ENCODE measurements at places on chromosomes 7 and 10.

DNA sequence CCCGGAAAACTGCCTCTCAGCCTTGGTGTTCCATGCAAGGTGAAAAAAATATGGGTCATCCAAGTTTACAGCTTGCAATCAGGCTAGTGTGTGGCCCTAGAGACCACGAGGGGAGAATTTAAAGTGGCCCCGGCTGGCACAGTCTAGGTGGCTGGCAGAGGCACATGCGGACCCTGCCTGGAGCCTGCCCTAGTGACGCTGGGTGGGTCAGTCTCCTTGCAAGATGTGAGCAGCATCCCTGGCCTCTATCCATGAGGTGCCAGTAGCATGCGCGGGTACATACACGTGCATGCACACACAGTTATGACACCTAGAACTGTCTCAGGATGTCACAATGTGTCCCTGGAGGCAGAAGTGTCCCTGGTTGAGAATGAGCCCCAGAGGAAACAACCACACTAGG is 22.4 kb upstream of the ZNF716 start:
- no peak for DNase-seq

GRCh38 chr10:19449860-19450259 is 366.4 kb upstream of the PLXDC2 start:
- DNase-seq: no peak

- no peak for DNase-seq
Observed at GRCh38 chr10:24432478-24433416, 223.8 kb downstream of the KIAA1217 start.

GRCh38 chr10:109412353-109412752 is 511.0 kb downstream of the XPNPEP1 start:
- no peak for DNase-seq

- DNase-seq: no peak
Observed at GRCh38 chr10:101297901-101298486, 56.0 kb upstream of the BTRC start.

GRCh38 chr7:94577357-94577756 is 67.7 kb downstream of the CASD1 start:
- no peak for DNase-seq

DNA sequence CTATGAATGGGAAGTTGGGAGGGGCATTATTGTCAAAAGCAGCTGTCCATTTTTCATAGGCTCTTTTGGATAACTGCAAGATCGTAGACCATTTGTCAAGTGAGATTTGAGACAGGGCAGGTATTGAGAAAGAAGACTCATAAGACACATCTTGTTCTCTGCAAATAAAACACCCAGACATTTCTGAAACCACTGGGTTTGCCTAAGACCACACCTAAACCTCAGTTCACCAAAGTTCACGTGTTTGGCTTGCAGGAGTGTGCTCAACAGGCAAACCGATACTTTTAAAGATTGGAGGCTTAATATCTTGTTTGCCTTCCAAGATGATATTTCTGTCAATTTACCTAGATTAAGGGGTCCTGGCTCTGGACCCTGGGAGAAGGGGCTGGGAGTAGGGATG is 628.4 kb downstream of the CALN1 start:
- DNase-seq: no peak

DNA sequence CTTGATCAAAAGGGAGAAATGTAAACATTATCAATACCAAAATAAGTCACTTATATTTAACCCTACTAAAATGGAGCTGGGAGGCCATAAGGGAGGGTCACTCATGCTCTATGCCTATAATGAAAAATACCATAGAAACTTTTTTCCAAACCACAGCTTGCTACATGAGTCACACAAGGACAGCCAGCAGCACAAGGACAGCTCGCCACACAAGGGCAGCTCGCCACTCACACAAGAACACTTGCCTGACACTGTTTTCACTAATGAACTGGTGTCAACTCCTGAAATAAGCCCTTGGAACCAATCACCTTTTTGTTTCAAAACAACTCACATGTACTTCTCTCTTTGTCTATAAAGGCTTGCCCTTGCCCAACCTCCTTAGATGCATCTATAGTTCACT is 43.3 kb downstream of the FRMPD2 start:
- no peak for DNase-seq

GRCh38 chr7:105141068-105141467 is 127.1 kb downstream of the KMT2E start:
- no peak for DNase-seq

DNA sequence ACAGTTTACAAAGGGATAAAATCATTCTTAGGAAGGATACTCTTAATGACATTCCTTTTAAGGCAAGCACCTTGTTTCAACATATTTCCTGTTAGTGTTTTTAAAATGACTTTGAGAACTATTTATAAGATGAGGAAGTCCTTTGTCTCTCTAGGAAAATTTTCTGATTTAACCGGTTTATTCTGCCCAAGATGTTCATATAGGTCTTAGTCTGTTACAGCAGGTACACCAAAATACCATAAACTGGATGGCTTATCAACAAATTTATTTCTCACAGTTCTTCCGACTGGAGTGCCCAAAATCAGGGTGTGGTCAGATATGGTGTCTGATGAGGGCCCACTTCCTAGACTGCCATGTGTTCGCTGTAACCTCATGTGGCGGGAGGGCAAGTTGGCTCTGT is 77.9 kb downstream of the GSAP start:
- no peak for DNase-seq

DNA sequence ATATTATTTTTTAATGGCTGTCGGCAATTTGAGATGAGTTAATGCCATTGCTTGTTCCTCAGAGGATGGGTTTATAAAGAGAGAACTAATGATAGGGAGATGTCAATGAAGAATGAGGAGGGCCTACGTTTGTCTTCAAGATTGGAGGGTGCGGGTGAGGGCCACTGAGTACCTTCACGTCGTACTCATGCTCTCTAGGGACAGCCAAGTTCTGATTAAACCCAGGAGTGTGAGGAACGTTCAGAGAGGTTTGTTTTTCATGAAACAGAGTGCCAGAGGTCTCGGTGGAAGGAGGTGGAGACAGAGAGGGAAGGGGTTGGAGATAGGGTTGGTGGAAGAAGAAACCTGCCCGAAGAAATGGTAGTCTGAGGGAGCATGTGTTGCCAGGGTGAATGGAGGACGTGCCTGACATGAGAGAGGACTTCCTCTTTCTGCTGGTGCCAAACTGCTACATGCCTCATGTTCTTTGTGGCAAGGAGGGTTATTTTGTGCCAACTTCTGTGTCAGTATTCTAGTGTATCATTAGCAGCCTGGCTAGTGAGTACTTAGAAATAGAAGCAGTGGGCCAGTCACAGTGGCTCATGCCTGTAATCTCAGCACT is 8.9 kb downstream of the DHTKD1 start:
- DNase-seq: no peak

GRCh38 chr10:111037858-111038257 is 39.0 kb upstream of the ADRA2A start:
- DNase-seq: no peak

DNA sequence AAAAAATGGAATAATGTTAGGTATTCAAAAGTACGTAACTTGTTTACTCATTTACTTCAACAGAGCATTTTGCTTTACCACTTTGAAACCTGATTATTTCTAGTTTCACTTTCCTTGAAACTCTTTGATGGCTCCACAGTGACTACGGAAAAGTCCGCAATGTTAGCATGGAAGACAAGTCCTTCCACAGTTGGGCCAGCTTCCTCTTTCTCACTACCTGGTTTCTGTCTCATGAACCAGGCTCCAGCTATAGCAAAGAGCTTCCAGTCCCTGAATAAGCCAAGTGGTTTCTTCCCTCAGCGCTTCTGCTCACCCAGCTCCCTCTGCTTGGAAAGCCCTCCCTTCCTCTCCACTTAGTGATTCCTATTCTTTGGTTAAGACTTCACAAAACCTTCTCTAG is 44.8 kb upstream of the SLC16A12 start:
- no peak for DNase-seq

- no peak for DNase-seq
Observed at GRCh38 chr7:23383225-23383624, 84.1 kb downstream of the MALSU1 start.

GRCh38 chr10:102120991-102121738 is 997 bp upstream of the LDB1 start:
- no peak for DNase-seq

DNA sequence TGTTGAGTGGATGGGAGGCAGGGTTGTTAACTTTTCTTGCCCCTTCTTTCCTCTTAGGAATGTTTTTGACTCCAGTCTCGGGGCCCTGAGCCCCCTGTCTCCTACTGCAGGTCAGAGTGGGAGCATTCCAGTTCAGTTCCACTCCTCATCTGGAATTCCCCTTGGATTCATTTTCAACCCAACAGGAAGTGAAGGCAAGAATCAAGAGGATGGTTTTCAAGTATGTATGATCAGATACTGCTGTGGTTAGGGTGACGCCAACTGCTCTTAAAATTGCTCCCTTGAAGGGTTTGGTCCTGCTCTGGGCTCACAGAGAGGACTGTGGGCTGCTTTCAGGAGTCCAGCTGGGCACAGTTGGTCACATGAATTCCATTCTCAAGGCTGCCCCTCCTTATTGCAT is 22.0 kb downstream of the VWA2 start:
- no peak for DNase-seq

- DNase-seq: no peak
Observed at GRCh38 chr7:27245798-27246691, 3.4 kb downstream of the EVX1 start.

- DNase-seq: no peak
Observed at GRCh38 chr10:11442001-11442773, 169.3 kb downstream of the USP6NL start.

DNA sequence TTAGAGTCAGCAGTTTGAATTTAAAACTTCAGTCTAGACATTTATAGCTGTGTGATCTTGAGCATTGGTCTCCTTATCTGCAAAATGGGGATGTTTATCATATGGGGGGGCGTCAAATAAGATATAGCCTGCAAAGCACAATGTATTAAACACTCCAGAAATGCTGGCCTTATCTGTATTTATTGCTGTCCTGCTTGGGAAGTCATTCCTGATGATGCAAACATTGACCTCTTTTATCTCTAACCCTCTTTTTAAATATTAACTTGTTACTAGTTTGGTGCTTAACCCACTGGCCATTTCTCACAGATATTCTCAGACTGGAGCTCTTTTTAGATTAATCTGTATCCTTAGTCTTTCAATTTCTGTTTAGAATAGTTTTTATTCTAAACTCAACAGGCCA is 13.2 kb downstream of the MRPS33 start:
- DNase-seq: no peak

GRCh38 chr10:72335394-72336258 is 19.1 kb downstream of the DNAJB12 start:
- no peak for DNase-seq

DNA sequence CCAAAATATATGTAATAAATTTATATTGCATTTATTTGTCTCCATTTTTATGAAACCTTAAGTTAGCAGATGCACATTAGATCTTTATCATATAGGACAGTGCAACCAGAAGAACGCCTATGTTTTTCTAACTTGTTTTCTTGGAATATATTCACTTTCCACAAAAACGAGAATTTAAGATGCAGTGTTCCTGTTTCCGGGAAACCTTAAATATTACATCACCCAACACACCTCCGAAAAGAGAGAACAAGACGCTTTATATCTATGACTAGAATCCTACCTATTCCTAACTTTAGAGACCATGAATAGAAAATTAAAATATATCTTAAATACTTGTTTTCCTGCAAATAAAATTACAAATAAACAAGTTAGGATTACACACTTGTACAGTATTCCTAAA is 1.9 kb downstream of the EZH2 start:
- DNase-seq: no peak

- no peak for DNase-seq
Observed at GRCh38 chr10:63977329-63977923, 456.2 kb downstream of the REEP3 start.

DNA sequence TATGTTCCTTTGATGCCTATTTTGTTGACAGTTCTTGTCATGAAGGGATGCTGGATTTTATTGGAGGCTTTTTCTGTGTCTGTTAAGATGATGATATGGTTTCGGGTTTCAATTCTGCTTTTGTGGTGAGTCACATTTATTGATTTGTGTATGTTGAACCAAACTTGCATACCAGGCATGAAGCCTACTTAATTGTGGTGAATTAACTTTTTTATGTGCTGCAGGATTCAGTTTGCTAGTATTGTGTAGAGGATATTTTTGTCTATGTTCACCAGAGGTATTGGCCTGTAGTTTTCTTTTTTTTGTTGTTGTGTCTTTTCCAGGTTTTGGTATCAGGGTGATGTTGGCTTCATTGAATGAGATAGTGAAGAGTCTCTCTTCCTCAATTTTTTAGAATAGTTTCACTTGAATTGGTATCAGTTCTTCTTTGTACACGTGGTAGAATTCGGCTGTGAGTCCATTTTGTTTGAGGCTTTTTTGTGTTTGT is 345.9 kb downstream of the KIF20B start:
- DNase-seq: no peak

- no peak for DNase-seq
Observed at GRCh38 chr10:19250546-19250945, 201.9 kb downstream of the MALRD1 start.

DNA sequence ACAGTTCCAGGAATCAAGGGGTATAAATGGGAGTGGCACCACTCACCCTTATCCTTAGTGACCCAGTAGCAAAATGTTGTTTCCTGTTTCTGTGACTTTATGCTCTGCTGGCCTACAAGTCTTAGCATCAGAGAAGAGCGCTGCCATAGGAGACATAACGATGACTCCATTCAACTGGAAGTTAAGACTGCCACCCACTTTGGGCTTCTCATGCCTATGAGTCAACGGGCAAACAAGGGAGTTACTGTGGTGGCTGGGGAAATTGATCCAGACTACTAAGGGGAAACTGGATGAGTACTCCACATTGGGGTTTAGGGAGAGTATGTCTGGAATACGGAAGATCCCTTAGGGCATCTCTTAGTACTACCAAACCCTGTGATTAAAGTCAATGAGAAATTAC is 40.6 kb upstream of the PIK3CG start:
- DNase-seq: no peak

DNA sequence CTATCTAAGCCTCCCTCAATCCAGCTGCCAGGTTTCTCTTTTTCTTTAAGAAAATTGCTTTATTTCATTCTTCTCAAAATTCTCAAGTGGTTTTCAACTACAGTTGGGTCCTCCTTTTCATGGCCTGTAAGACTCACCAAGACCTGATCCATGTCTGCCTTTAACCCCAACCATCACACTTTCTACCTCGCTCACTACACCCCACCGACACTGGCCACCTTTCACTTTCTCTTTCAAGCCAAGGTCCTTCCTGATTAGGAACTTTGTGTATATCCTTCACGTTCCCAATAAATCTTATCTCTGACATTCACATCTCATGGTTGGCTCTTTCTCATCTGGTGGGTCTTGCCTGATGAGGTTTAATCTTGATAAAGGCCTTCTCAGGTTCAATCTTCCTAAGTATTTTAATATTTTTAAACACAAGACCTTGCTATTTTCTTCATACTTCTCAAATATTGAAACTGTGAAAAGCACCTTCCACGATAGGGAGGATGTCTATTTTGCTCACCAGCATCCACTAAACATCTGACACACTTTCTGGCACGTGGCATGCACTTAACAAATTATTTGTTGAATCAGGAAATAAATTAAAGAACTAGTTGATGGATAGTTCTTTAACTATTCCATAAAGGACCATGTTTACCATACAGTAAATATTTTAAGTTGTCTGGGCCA is 624.8 kb downstream of the GRID1 start:
- DNase-seq: no peak

- no peak for DNase-seq
Observed at GRCh38 chr10:62924344-62924748, 108.2 kb upstream of the EGR2 start.

GRCh38 chr10:133008196-133008595 is 65.8 kb upstream of the CFAP46 start:
- no peak for DNase-seq

Measured in NCI-H2081 treated with DMSO at 0.1 percent for 48 hours (cell line).